Cerebellum (tissue), 4 donors: ENCODE measurements at places on chromosomes 1 and 21.

- no peak for DNase-seq
These were observed 41.0 kb upstream of the JUN start for GRCh38 chr1:58824753-58825389.

DNA sequence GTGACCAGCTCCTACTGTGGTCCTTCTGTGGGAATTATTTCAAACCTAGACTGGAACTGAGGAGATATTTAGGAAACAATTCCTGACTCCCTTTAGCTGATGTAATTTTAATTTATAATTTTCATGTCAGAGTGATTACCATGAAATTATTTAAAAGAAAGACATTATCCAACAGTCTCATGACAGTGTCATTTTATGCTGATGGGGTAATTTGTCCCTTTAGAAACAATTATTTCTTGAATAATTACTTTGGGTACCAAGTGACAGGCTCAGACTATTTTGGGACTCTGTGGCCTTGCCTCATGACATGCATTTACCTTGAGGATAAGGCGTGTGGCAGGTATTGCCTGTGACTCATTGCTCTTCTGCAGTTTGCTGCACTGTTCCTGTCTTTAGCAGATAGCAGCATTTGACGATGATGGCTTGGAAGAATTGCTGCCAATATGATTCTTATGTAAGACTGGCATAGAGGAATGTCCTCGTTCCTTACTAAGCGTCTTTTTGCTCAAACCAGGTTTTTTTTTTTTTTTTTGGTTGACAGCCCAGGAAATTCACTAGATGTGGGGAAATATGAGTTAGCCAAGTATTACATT, 206.0 kb upstream of the HMCN1 start:
- DNase-seq, result no peak

- peak; percentile 6 for DNase-seq
These were observed 671 bp downstream of the DNAJC11 start for GRCh38 chr1:6700853-6701436.

DNA sequence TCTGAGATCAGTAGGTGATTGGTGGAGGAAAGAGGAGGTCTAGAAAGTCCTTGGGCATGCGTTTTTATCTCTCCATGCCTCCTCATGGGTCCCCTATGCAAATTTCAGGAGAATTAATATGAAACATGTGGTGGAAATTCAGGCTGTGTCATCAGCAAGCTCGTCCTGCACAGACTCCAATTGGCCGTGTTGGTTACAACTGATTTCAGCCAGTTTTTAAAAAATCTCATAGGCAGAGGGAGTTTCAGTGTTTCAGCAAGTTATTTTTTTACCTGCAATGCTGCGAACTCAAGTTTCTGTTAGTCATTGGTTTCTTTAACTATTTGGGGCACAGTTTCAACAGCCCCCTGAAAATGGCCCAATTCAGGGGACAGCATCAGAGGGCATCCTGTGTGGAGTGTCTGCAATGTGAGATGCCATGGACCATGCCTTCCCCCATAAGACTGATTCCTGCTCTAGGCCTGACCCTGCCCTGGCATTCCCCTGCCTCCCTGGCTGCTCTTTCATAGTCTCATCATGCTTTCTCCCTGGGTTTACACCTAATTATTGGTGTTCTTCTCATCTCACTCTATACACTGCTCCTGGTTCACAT, 59.9 kb downstream of the C1orf198 start:
- DNase-seq, result no peak
